ENCODE measurements at places on chromosomes 7 and 10.

GRCh38 chr10:90846746-90847145 is 11.1 kb downstream of the HTR7 start:
- no peak for DNase-seq

DNA sequence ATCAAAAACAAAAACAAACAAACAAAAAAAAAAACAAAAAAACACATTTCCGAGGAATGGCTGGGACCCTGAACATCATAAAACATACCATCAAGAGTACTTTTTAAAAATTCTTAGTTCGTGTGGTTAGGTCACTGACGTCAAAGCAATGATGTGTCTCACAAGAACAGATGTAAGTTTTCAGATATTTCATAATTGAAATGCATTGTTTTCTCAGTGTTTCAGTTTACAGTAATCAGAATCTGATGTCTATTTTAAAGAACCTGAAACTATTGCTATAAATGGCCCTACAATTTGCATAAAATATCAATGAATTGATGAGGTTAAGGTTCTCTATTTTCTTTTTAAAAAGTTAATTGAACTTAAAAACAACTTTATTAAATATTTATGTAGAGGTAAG is 103.7 kb upstream of the HGF start:
- DNase-seq = no peak

DNA sequence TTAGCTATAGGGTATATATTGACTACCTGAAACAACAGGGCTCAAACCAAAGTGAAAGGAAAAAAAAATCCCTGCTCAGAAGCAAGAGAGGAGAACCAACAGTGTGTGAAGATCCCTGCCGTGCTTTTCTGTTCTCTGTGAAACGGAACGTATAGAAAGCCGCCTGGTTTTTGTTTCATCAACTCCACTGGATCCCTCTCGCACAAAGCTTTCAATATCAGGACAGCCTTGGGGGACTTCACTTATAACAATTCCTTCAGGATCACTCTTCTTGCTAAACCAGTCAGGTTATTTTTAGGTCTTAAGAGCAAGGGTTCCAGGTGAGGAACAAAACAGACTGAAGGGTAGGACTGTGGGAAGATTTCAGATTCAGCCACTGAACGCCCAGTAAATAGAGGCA is 151.1 kb upstream of the CACNA2D1 start:
- DNase-seq = no peak

DNA sequence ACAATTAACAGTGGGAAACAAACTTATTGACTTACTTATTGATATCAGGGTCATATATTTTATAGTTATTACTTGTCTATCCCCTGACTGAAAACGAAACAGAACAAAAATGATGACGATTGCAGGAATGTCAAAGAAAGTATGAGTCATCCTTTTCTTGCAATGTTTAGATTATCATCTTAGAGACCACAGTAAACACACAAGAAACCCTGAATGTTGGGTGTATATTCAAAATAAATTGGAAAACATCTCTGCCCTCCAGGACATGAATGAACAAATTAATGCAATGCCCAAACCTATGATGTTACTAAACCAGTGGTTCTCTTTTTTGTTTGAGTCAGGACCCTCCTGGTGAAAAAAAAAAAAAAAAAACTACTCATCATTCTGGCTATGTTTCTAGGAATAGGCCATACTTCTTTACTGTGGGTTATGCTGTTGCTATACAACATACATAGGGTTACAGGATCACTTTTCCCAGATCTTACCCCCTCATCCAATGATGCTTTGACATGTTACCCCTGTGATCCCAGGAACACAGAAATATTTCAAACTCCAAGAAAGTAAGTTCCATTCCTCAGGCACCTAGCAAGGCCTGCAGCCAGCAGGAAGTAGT is 623.4 kb upstream of the IGFBP3 start:
- DNase-seq = no peak

GRCh38 chr10:17209881-17210280 is 8.4 kb upstream of the TRDMT1 start:
- DNase-seq = no peak

DNA sequence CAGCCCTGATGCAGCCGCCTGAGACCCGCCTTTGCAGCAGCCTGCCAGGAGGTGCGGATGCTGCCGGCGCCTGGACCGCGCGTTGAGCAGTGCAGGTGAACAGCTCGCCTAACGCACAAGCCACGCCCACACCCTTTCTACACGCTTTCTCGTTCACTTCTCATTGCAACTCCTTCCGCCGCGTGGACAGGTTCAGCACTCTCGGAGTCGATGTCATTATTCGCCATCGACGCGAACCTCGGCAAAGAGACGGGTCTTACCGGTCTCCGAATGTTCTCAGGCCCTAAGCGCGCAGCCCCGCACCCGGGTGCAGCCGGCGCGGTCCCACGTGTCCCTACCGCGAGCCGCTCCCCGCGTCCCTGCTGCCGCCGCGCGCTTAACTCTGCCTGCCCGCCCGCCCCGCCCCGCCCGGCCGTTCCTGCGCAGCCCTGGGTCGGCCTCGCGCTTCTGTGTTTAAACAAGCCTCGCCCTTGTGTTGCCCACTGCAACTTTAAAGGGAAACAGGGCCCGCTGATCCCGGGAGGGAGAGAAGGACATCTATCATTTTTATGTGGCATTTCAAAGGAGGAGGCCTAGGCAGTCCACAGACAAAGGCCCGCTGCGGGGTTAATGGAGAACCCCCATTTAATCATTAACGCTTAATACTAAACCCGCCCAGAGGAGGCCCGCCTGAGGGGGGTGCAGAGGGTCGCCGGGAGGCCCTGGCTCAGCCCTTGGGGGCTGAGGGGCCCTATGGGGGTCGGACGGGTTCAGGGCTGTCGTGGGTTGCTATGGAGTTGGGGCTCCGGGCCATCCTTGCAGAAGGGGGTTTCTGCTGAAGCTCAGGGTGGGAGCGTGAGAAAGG is 128.5 kb downstream of the WDR11 start:
- DNase-seq = no peak

DNA sequence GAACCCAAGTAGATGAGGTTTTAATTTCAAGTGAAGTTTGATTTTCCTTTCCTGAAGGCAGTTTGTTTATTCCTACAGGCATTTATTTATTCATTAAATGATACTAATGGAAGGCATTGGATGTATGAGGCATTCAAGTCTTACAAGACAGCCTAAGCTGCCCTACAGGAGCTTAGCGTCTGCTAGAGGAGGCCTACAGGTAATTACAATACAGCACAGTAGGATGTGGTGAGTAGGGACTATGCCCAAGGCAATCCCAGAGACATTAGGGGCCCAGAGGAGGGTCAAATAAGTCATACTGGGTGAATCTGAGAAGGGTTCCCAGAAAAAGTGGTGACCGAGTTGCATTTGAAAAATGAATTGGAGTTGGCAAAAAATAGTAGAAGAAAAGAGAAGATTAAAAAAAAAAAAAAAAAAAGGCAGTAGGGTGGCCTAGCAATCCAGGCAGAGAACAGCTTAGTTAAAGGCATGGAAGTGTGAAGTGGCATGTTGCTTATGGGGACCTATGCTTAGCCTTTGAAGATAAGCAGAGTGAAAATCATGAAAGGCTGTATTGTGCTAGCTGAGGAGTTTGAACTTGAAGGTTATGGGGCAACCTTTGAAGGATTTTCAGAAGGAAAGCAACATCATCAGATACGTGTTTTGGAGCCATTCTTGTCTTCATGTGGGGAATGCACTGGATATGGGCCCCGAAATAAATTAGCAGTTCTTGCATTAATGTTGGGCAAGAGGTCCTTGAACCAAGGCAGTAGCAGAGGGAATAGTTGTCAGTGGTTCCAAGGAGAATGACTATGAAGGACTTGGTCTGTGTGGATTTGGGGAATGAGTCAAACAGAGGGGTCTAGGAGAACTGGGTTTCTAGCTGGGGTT is 65.5 kb downstream of the SNX10 start:
- no peak for DNase-seq

DNA sequence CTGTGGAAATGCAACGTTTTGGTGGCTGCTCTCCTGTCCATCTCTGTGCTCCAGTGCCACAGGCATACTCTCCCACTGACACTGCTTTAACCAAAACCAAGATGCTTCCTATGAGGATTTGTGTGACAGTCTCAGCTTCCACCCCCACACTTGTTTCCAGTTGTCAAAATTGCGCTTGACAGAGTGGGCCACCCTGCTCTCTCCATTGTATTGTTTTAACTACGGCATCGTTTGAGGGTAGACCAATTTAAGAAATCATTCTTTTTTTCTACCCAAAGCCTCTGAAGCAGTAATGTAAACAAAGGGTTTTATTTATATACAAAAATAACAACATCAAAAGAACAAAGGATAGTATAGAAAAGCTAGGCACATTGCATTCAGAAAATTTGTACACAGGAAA is 178.0 kb downstream of the INHBA start:
- DNase-seq = no peak

GRCh38 chr10:44856696-44857095 is 54.4 kb upstream of the TMEM72 start:
- DNase-seq = no peak

DNA sequence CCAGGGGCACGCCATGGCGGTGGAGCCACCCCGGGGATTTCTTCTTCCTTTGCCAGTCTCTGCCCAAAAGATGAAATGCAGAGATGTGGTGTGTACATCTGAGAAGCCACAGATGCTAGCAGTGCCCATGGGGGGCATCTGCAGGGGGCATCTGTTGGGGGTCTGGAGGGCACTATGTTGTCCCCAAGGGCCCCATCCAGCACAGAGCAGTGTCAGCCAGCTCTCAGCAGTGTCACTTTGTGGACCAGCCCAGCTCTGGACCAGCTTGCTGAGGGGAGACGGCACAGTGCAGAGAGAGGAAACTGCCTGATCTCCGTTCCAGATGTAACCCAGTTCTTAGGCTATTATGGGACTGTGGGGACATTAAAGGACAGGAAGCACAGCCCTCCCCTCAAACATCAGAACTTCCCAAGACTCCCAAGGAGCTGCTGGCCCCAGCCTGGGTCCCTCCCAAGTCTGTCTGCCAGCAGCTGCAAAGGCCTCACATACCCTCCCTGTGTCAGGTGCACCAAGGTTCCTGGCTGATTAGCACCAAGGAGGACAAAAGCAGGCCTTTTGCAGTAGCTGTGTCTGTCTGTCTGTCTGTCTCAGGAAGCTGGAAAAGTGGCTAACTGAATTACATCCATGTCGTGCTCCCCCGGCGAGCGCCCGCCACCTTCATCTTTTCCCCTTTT is 536.5 kb downstream of the PTPRN2 start:
- DNase-seq = no peak

DNA sequence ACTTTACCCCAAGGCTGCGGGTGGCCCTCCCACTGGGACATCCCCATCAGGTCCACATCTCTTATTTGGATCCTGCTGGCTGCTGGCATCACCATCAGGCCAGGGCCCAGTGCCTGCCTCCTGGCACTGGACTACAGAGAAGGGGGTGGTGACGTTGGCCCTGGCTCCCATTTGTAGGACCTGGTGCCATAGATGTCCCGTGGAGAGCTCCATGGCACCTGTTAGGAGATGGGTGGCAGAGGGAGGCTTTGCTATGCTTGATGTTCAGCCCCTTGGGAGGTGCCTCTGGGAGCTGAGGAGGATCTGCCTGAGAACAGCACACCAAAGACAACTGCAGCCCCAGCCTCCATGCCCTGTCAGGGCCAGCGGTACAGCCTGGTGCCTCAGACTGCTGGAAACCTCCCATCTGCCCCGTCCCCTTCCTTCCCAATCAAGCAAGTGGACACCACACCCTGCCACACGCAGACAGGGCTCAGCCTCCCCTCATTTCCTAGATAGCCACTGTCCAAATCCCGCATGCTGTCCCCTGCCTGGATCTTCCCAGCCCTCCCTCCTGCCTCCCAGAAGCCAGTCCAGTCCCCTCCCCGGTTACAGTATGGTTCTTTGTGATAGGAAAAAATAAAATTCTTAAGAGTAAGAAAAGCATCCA is 230.0 kb upstream of the GRB10 start:
- DNase-seq = no peak

- DNase-seq = no peak
Measured at GRCh38 chr10:112721080-112721698, 228.9 kb upstream of the TCF7L2 start.

DNA sequence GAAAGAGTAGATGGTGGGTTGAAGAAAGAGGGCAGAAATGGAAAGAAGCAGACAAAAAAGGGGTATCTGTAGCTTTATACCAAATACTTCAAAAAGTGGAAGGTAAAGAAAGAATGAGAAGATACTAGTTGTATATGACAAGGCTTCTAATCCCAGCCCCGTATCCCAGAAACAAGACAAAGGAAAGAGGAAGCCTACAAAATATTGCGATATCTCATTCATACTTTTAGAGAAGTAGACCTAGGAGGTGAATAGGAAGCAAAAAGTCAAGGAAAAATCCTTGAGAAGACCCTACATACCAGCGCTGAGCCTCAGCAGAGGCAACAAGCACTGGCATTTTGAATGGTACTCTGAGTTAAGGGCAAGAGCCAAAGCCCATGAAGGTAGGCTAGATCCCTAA is 26.6 kb downstream of the PHTF2 start:
- no peak for DNase-seq

DNA sequence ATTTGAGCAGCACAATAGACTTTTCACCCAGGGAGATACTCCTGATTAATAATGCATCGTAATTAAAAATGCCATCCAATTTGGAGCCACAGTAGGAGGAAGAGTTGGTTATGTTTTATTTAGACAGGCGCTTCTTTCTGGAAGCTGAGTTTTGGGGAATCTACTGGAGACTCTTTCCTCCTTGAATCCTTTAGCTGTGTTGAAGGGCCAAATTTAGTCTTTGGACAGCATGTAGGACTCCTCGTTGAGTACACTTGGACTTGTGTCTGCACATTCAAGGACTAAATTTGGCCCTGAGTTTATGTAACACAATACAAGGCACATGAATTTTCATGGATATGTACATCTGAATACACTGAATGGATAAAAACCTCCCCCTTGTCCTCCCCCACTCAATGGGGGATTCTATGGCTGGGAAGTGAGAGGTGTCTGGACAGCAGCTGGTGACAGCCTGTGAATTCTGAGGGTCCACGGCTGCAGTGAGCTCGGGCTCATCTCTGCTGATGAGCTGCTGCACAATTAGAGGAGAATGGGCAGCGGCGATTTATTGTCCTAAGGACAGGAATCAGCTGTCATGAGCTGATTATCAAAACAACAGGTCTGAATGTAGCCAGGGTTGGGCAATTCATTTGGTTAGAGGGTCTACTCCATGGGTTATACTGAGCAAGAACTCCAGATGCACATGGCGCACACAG is 95.2 kb downstream of the PRTFDC1 start:
- DNase-seq = no peak

DNA sequence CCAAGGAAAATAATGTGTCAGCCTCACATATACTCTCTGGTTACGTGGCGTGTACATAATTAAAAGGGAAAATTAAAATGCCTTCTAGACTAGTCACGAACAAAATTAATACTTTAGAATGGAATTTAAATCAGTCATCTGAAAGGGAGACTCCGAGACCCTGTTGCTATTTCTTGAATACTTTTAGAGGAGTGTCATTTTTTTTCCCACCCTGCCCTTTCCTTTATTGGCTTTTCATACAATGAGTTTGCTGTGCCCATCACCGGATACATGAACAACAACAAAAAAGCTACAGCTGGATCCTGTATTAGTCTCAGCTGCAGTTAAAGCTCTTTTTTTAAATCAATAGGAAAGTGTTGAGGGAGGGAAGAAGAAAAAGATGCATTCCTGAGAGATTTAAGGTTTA is 20.1 kb downstream of the CYTH3 start:
- DNase-seq = no peak

DNA sequence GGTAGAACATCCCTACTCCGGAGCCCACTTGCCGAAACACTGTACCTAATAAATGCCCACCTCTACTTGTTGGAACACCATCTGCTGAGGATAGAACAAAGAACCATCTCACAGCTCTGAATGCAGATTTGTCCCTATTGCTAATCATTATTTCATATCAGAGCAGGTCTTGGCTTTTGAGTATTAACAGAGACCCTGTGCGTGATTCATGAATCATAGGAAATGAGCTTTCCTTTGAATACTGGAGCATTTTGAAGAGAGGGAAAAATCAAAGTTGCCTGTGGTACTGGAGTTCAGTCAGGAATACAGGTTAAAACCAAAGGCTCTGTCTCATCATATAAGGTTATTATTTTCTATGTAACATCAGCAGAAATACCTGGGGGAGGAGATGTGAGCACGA is 1132.3 kb downstream of the XPNPEP1 start:
- no peak for DNase-seq

Data from NCI-H446 treated with DMSO at 0.1 percent for 48 hours (cell line).